Activated naive CD8-positive, alpha-beta T cell treated with anti-CD3 and anti-CD28 coated beads, Interleukin-2, amount 10 ng/mL, durations not matched to agents 7 days and 5 days (primary cell): ENCODE measurements at places on chromosomes 1 and 21. TPM values are rescaled to one million over a fixed set of nuclear protein-coding genes. Genes with fewer than 3 reads are reported as not detected.

The TSSK3 gene
- 0.51 TPM for total RNA-seq

- DNase-seq: no peak
Measured at GRCh38 chr1:241332037-241332409, 25.0 kb downstream of the RGS7 start.

- DNase-seq: no peak
Measured at GRCh38 chr1:224881762-224882211, 47.7 kb upstream of the DNAH14 start.

DNA sequence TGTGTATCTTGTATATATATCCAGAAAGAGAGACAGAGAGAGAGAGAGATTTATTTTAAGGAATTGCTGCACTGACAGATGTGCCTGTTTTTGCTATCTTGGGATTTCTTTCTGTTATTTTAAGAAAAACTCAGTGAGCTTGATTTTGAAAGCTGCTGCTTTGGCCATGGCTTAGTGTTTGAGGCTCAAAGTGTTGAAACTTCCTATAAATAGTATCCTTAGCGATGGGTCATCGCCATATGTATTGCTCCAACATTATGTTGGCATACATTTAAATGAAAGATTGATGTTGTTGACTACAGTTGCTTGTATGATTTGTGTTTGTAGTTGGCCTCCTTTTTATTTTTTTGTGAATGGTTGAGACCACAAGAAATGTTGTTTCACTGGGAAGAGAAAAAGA is 29.0 kb upstream of the NTPCR start:
- no peak for DNase-seq

GRCh38 chr21:38489729-38490128 is 8.5 kb downstream of the ERG start:
- DNase-seq: no peak
